ENCODE measurements at places on chromosomes 2 and 18.
A peak's percentile ranks its signal among the peaks of the same experiment; 100 is the strongest.

- DNase-seq = no peak
Measured at GRCh38 chr2:217415316-217415715, 555.5 kb upstream of the TNP1 start.

DNA sequence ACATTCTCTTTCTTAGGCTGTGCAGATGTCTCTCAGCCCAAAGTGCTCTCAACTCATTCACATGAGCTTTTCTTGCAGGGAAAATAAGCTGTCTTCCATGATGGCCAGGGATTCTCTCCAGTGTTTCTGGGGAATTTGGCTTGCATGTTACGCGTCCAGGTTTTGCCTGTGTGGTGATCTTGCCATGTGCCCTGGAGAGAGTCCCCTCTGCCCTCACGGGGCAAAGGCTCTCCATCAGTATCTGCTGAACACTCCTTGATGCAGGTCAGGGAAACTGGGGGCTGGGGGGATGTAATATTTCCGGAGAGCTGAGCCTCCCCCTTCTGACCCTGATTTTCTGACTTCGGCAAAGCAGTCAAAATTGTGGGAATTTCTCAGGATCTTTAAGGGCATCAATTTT, 87.6 kb downstream of the ACKR3 start:
- DNase-seq = no peak

- peak; percentile 68 for DNase-seq
Measured at GRCh38 chr18:59718108-59718463, 20.9 kb upstream of the CCBE1 start.

GRCh38 chr2:38394903-38395341, 17.8 kb upstream of the ATL2 start:
- peak; percentile 27 for DNase-seq
